Panc1 (cell line): ENCODE measurements at places on chromosomes 11 and 22. TPM values are rescaled to one million over a fixed set of nuclear protein-coding genes. Genes with fewer than 3 reads are reported as not detected.

DNA sequence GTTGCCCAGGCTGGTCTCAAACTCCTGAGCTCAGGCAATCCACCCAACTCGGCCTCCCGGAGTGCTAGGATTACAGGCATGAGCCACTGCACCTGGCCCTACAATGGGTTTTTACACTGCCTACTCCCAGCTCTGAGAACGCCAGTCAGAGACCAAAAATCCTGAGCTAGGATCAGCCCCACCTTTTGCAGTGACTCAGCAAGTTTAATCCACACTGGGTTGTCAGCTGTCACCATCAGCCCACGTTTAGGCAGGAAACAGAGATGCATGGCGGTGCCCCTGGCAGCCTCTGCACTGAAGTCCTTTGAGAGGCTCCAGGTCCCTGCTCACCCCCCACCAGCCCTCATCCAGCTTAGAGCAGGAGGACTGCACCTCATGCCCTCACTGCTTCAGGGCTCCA is 117.6 kb downstream of the ARHGAP8 start:
- no peak for DNase-seq

DNA sequence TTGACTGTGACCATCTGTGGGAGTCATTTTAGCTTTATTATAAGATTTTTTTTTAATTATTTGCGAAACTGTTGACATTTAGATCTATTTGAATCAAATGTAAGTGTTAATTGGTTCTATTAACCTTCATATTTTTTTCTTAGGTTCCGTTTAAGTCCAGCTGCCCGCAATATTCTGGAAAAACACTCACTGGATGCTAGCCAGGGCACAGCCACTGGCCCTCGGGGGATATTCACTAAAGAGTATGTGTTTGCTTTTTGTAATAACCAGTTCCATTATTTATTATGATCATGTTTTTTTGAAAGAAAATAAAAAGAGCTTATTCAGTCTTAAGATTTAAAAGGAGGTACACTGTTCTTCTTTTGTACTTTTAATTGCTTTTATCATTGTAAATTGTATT is 43.9 kb downstream of the PDHX start:
- no peak for DNase-seq

DNA sequence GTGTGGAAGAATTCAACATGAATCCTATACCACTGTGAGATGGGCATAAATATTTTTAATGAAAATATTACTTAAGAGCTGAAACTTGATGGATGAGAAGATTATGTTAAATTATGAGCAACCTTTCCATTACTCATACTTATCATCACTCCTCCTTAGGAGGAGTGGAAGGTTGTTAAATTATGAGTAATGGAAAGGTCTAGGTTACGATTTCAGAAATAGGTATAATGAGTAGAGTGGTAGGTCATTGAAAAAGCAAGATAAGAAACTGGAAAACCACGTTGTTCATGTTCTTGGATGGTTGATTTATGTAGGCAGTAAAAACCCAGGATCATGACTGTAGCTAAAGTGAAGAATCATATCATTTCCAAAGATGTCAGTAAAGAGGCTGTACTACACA is 973.2 kb upstream of the RAG2 start:
- no peak for DNase-seq

GRCh38 chr22:48887394-48888332 is 940.0 kb downstream of the BRD1 start:
- DNase-seq = no peak

GRCh38 chr11:119376197-119376847 is 5.2 kb downstream of the USP2 start:
- no peak for DNase-seq

Gene CARNS1
- 1.0 TPM for total RNA-seq

Gene H19
- 1,268 TPM for total RNA-seq

- DNase-seq = no peak
These were observed 93.8 kb upstream of the LRRC55 start for GRCh38 chr11:57087991-57088390.

Gene APOA4
- total RNA-seq = not detected

Gene NCR3LG1
- total RNA-seq = 8.6 TPM

Gene CSF2RB
- not detected for total RNA-seq

DNA sequence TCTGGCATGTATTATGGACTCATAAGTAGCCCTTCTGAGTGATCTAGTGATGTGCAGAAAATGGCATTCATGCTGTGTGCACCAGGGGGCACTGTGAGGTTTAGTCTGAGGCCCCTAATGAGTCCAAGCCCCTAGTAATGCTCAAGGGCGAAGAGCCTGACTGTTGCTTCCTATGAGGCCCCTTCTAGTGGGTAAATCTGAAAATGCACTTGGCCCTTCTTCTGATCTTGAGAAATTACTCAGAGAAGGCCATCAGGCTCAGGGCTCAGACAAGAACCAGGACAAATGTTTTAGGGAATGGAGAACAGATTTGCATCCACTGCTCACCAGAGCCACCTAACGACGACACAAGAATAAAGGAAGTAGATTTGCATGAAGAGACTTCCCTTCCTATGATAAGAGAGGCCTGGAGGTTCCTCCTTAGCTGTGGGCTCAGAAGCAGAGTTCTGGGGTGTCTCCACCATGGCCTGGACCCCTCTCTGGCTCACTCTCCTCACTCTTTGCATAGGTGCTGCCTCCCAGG is 75.8 kb downstream of the GGTLC2 start:
- peak; percentile 18 for DNase-seq

DNA sequence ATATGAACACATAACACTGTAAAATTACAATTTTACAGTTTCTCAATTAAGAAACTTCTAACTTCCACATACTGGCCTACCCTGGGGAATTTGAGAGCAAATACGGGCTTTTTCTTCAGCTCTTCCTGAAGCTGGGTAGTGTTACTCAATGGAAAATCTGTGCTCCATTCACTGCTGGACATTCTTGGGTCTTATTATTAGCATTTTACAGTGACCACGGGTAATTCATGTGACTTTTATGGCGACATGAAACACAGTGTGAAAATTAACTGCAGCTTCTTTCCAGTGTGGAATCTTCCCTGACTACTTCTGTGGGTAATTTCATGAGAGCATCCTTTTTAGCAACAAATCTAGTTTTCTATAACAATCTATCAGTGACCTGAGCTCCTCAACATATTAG is 423.7 kb upstream of the ANO5 start:
- DNase-seq = no peak

DNA sequence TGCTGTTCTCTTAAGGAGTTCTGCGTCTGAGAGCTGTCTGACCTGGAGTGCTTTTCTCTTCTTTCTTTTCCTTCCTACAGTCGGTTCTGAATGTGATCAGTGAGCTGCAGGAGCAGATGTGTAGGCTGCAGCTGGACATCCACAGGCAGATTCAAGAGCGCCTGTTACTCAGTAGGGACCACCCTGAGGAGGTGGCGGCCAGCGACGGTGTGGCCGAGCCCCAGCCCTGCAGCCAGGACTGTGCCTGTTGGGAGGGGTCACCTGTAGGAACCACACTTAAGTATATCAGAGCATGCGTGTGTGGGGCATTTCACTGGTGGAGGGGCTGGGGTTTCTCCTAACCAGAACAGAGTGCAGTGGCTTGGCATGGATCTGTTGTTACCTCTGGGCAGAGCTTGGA is 56.3 kb downstream of the CYB5R2 start:
- no peak for DNase-seq

- DNase-seq = no peak
These were observed 17.3 kb upstream of the SLC29A2 start for GRCh38 chr11:66388780-66389386.

Gene CRYBA4
- not detected for total RNA-seq

- DNase-seq = no peak
These were observed 234.7 kb downstream of the INSC start for GRCh38 chr11:15349413-15349812.

Gene OR52N4
- total RNA-seq = not detected

Gene CCDC116
- total RNA-seq = not detected

Gene NLRP14
- total RNA-seq = 0.08 TPM

DNA sequence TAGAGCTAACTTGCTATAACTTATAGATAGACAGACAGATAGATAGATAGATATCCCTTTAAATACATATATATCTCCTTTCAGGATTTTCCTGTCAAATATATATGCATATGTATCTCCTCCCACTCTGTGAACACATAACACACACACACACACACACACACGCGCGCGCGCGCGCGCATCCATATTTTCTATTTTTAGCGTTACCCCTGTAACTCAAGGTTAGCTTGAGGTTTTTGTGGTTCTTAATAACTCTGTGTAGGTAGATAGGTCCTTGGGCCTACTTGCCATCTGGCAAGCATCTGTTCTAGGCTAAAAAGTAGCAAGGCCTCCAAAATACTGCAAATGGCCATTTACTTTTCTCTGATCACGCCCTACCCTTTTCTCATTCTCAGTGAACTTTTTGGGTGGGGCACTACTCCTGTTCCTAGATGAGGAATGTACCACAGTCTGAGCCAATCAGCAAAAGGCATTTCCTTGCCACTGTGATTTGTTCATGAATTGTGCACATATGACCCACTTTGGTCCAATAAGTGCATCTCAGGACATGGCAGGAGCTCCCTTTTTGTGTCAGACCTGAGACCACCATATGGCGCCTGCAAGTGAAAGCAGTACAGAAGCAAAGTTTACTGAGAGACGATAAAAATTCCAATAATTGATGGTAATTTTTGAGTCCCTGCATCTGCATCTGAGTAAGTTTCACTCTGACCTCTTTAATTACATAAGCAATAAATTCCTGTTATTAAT is 740.5 kb upstream of the API5 start:
- DNase-seq = no peak

GRCh38 chr22:27185760-27186302 is 528.4 kb downstream of the MIAT start:
- no peak for DNase-seq

- DNase-seq = no peak
These were observed 440.1 kb upstream of the CCDC90B start for GRCh38 chr11:83726316-83726715.

- DNase-seq = no peak
These were observed 6.8 kb upstream of the OR2AT4 start for GRCh38 chr11:75103380-75104026.

DNA sequence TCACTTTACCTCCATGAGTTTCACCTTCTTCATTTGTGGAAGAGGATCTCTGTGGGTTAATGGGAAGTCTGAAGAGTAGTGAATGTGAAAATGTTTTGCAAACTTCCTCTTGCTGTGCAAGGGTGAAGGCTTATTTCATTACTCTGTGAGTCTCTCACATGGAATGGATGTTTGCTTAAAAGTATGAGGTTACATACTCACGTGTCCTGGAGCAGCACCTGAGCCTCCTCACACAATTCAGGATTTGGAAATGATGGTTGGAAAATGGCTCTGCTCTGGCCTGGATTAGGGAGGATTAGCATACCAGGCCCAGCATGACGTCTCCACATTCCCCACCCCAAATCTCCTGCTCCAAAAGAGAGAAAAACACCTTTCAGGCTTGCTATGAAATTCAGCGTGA is 4.8 kb downstream of the GRAMD1B start:
- no peak for DNase-seq

GRCh38 chr22:47617186-47617585 is 854.7 kb downstream of the TBC1D22A start:
- DNase-seq = no peak

- no peak for DNase-seq
These were observed 863.6 kb downstream of the FAM181B start for GRCh38 chr11:81870066-81870412.

DNA sequence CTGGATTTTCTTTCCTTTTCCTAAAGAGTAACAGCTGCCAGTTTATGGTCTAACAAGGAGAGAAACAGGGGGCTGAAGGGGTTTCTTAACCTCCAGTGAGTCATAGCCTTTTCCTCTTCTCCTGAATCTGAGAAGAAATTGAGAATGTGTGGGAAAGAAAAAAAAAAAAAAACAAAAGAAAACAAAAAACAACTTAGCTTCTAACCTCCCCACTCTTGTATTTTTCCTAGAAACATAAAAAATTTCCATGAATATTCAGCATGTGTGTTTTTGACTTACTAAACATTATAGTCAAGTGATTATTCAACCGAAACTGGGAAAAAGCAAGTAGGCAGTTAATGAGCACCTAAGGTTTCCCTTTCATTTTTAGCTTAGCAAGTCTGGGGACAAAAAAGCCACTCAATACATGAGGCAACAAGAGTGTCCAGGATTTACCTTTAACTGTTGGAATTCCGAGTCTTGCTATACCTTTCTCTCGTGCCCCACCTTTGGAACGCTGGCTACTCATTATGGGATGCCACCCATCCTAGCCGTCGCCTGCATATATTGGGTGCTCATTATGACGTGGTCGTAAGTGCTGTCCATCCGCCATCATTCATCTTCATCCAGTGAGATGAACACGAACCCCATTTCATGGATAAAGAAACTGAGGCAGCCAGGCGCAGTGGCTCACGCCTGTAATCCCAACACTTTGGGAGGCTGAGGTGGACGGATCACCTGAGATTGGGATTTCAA is 2.4 kb downstream of the ASPHD2 start:
- DNase-seq = no peak

Gene SMDT1
- 44.6 TPM for total RNA-seq

DNA sequence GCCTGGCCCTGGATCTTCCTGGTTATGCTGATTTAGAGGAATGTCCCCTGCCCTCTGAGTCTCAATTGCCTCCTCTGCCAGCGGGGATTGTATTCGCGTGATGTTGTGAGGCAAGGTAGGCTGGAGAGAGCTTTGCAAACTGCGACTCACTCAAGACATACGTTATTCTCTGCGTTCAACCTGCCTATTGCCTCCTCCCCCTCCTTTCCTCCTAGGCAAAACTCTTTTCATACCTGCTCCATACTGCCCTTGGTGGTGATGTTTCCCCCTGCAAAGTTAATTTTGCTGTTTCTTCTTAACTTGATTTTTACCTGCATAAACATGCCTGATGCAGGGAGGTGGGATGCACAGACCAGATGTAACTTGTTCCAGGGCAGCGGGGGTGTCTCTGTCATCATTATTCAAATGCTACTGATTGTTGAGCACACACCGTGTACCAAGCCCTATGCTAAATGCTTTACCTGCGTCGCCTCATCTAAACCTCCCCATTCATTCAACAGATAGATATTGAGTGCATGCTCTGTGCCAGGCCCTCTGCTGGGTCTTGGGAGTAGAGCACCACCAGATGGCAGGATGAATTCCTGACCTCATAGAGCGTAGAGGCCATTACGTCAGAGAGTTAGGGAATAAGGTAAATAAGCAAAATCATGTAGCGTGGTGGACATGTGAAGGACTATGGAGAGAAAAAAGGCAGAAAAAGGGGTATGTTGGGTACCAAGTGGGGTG is 29.0 kb downstream of the SGSM1 start:
- DNase-seq = no peak

- no peak for DNase-seq
These were observed 28.1 kb upstream of the CD81 start for GRCh38 chr11:2348986-2349385.
